Esophagus squamous epithelium (tissue), 5 donors: ENCODE measurements at places on chromosomes 3 and 15.

- H3K27me3 ChIP-seq: no peaks in the 10 kb centered on the region
- H3K36me3 ChIP-seq: no peaks in the 10 kb centered on the region
- H3K27ac ChIP-seq: no peak overlapping the region
- no peak for DNase-seq
- no peaks in the 10 kb centered on the region for H3K4me1 ChIP-seq
These were observed 32.8 kb upstream of the PRR20G start for GRCh38 chr3:127320529-127321121.

- H3K36me3 ChIP-seq: no peaks in the 10 kb centered on the region
- H3K27me3 ChIP-seq: no peaks in the 10 kb centered on the region
These were observed 532.3 kb upstream of the ATP11B start for GRCh38 chr3:182261041-182261440.

- H3K4me1 ChIP-seq: no peaks in the 10 kb centered on the region
- H3K27me3 ChIP-seq: no peaks in the 10 kb centered on the region
- H3K4me3 ChIP-seq: no peak overlapping the region
These were observed 46.9 kb upstream of the DIPK2A start for GRCh38 chr3:143924522-143925285.

GRCh38 chr15:40558952-40559742 is 5.7 kb downstream of the CCDC32 start:
- H3K4me3 ChIP-seq: no peak overlapping the region
- peaks cover 42% of the 10 kb centered on the region for H3K4me1 ChIP-seq

DNA sequence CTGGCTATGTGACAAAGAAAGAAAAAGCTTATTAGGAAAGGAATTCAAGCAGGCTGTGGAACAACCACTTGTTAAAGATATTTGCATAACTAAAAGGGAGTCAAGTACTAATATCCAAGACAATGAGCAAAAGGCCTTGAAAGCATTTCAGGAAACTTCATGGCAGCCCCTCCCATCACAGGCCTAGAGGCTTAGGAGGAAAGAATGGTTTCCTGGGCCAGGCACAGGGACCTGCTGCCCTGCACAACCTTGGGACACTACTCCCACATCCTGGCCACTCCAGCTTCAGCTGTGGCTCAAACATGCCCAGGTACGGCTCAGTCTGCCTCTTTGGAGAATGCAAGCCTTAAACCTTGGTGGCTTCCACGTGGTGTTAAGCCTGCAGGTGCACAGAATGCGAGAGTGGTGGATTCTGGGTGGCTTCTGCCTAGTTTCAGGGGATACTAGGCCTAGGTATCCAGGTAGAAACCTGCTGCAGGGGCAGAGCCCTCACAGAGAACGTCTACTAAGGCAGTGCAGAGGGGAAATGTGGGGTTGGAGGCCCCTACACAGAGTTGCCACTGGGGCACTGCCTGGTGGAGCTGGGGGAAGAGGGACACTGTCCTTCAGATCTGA is 121.6 kb downstream of the OPA1 start:
- H3K27ac ChIP-seq: no peak overlapping the region
- H3K4me3 ChIP-seq: no peak overlapping the region
- no peak for DNase-seq
- H3K4me1 ChIP-seq: no peaks in the 10 kb centered on the region
- H3K27me3 ChIP-seq: no peaks in the 10 kb centered on the region

DNA sequence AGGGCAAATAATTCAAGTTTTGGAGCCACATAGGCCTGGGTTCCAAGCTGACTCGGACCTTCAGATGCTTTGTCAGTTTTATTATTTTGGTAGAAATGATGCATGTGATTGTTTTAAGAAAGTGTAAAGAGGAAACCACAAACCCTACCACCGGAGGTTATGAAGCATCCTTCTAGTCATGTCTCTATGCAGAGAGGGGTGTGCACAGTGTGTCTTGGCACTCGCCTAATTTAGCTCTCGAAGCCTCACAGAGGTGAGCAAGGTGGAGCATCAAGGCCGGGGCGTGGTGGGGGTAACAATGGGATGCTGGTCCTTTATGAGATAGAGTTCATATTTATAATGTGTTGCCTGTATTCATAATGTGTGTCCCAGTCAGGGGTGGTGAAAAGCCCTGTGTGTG is 63.7 kb upstream of the SMAD6 start:
- H3K27ac ChIP-seq: no peak overlapping the region
- no peak overlapping the region for H3K4me3 ChIP-seq
- no peaks in the 10 kb centered on the region for H3K27me3 ChIP-seq
- no peaks in the 10 kb centered on the region for H3K36me3 ChIP-seq
- no peak for DNase-seq

DNA sequence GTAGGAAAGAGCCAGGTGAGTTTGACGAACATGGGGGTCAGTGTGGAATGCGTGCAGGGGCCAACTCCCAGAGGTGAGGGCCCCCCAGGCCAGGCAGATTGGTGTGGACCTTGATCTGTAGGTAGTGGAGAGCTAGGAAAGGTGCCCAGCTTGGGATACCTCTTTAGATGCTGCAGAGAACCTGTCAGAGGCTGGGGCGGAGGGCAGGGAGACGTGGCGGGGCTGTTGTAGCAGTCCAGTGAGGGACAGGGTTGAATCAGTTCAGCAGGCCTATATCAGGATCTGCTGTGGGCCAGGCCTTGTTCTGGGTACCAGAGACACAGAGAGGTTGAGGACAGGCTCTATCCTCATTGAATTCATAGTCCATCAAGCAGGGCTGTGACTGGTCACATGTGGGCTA is 8.6 kb downstream of the SNX33 start:
- peak overlapping the region; percentile 14 for H3K27ac ChIP-seq
- no peaks in the 10 kb centered on the region for H3K27me3 ChIP-seq
- H3K4me3 ChIP-seq: no peak overlapping the region
- no peak for DNase-seq
- H3K4me1 ChIP-seq: peaks cover 99% of the 10 kb centered on the region

DNA sequence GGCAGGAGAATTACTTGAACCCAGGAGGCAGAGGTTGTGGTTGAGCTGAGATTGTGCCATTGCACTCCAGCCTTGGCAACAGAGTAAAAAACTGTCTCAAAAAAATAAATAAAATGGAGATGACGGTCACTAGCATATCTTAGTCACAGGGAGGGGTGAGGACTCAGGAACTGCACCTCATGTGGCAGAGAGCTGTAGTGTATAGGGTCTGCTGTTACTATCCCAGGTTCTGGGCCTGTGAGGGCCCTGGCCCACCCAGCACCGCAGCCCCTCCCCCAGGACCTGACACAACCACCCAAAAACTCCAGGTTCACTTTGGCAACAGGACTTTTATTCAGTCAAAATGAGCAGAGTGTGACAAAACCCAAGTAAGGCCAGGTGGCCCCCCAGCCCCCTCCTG is 22.3 kb downstream of the RNU5B-1 start:
- no peaks in the 10 kb centered on the region for H3K27me3 ChIP-seq
- H3K27ac ChIP-seq: no peak overlapping the region
- DNase-seq: no peak
- H3K36me3 ChIP-seq: no peaks in the 10 kb centered on the region

GRCh38 chr15:43102187-43102586 is 3.7 kb downstream of the UBR1 start:
- no peaks in the 10 kb centered on the region for H3K27me3 ChIP-seq
- no peak overlapping the region for H3K27ac ChIP-seq
- H3K4me3 ChIP-seq: no peak overlapping the region
- DNase-seq: no peak
- peaks cover 30% of the 10 kb centered on the region for H3K36me3 ChIP-seq

DNA sequence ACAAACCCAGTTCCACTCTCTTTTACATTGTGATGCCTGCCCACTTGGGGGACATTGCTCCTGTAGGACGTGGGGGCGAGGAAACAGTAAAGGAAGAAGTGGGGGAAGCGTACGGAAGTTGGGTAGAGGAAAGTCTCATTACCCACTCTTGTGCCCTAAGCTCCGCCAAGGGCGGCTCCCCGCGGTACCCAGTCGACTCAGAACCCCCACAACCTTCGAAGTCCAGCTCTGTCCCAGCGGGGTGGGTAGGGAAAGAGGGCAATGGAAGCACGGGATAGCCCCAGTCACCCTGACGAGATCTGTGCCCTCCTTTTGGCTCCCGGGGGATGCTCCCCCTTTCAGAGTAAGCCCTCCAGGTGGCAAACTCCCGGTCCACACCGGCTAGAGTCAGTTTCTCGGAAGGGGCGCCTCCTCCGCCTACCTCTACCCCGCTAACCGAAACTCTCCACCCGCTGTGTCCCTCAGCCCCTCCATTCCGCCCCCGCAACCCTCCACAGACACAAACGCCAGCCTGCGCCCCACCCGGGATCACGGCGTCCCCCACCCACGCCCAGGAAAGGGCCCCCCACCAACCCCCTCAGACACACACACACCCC is 527 bp downstream of the CSNK1G1 start:
- no peaks in the 10 kb centered on the region for H3K36me3 ChIP-seq
- no peaks in the 10 kb centered on the region for H3K27me3 ChIP-seq
- peaks cover 11% of the 10 kb centered on the region for H3K4me1 ChIP-seq
- peak overlapping the region; percentile 82 for H3K27ac ChIP-seq
- DNase-seq: no peak

DNA sequence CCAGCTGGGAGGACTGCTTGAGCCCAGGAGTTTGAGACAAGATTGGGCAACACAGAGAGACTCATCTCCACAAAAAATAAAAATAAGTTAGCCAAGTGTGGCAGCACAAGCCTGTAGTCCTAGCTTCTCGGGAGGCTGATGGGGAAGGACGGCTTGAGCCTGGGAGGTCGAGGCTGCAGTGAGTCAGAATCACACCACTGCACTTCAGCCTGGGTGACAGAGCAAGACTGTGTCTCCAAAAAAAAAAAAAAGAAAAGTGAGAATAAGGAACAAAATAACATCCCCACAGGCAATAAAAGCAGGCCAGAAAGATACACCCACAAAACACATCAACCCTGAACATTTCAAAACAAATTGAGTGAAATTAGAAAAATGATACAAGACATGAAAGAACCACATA is 48.7 kb upstream of the OCA2 start:
- no peak for DNase-seq
- no peaks in the 10 kb centered on the region for H3K27me3 ChIP-seq
- H3K4me1 ChIP-seq: no peaks in the 10 kb centered on the region
- H3K27ac ChIP-seq: no peak overlapping the region
- H3K4me3 ChIP-seq: no peak overlapping the region
- peaks cover 6% of the 10 kb centered on the region for H3K36me3 ChIP-seq

DNA sequence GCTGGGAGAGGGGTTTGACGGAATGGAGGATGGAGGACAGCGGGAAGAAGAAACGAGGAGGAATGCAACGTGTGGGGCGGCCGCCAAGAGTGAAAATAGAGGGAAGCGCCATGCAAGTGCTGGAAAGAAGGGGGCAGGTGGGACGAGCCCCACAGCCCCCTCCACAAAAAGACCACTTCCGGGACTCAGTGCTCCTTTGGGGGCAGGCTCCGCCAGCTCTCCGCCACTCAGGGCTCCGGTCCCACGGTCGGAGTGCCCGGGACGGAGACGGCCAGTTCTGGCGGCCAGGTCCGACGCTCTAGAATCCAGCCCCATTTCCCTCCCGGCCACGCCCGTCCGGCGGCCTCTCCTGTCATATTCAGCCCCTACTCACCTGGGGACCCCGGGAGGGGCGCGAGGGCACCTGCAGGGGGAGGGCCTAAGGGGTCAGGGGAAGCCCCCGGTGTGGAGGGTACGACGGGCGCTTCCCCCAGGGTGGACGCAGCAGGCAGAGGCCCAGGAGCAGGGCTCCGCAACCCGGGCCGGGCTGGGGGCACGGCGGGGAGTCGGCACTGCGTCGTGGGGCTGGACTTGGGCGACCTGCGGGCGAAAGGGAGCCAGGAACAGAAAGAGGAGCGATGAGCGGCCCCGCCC is 25.5 kb upstream of the CSPG4 start:
- H3K4me1 ChIP-seq: peaks cover 8% of the 10 kb centered on the region
- peak overlapping the region; percentile 68 for H3K27ac ChIP-seq
- H3K27me3 ChIP-seq: no peaks in the 10 kb centered on the region
- H3K4me3 ChIP-seq: peak overlapping the region; percentile 81
- H3K36me3 ChIP-seq: no peaks in the 10 kb centered on the region
